ENCODE measurements at places on chromosomes 16 and 17.

GRCh38 chr17:10018461-10018891, 113.4 kb upstream of the RCVRN start:
- no peak for DNase-seq

GRCh38 chr17:80312621-80313135, 52.0 kb downstream of the RNF213 start:
- no peak for DNase-seq

DNA sequence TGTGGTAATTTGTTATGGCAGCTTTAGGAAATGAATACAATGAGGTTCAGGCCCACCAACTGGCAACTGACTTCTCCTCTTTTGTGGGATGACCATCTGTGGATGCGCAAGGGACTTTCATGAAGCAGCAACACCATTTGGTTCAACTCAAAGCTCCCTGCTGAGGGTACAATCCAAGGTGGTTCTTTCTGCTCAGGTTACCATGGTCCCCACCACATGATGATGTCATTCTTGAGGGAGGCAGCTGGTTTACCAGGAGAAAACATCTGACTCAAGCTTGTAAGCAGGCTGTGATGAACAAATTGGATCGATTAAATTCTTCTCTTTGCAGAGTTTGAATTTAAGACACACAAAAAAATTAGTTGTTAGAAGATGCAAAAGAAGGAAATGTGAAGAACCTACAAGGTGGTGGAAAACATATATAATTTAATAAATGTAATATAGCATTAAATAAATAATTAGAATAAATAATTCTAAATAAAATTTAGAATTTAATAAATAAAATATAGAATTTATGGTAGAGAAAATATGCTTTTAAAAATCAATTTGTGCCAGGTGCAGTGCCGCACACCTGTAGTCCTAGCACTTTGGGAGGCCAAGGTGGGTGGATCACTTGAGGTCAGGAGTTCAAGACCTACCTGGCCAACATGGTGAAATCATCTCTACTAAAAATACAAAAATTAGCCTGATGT, 67.6 kb upstream of the ANKFN1 start:
- DNase-seq = no peak

GRCh38 chr16:54934481-54935265, 4.0 kb downstream of the IRX5 start:
- DNase-seq = no peak

GRCh38 chr16:20870122-20870820, 29.9 kb downstream of the DCUN1D3 start:
- no peak for DNase-seq

- DNase-seq = no peak
These were observed 420.4 kb downstream of the GRIN2A start for GRCh38 chr16:9761870-9762269.
